B cell (primary cell): ENCODE measurements at places on chromosomes 16 and 17. TPM values are rescaled to one million over a fixed set of nuclear protein-coding genes. Genes with fewer than 3 reads are reported as not detected.

GRCh38 chr16:17070882-17071592, 399.7 kb downstream of the XYLT1 start:
- H3K27ac ChIP-seq = peak overlapping the region; percentile 91
- H3K4me1 ChIP-seq = peaks cover 40% of the 10 kb centered on the region
- DNase-seq = peak; percentile 92
- peak overlapping the region; percentile 56 for H3K4me3 ChIP-seq

- no peak for DNase-seq
- H3K27me3 ChIP-seq = no peaks in the 10 kb centered on the region
- no peaks in the 10 kb centered on the region for H3K36me3 ChIP-seq
- H3K4me1 ChIP-seq = no peaks in the 10 kb centered on the region
- no peak overlapping the region for H3K4me3 ChIP-seq
- H3K27ac ChIP-seq = no peak overlapping the region
Measured at GRCh38 chr17:20263595-20263994, 203.7 kb downstream of the LGALS9B start.

GRCh38 chr17:7803981-7804380, 30.0 kb upstream of the KDM6B start:
- H3K27me3 ChIP-seq = no peaks in the 10 kb centered on the region
- no peak overlapping the region for H3K4me3 ChIP-seq
- no peaks in the 10 kb centered on the region for H3K4me1 ChIP-seq
- no peak overlapping the region for H3K27ac ChIP-seq
- no peaks in the 10 kb centered on the region for H3K36me3 ChIP-seq

The CAPNS2 gene
- total RNA-seq = not detected in 2 replicates

The GPR142 gene
- not detected in 2 replicates for total RNA-seq
